Fibroblast of villous mesenchyme (primary cell): ENCODE measurements at places on chromosomes 7 and 10.
A peak's percentile ranks its signal among the peaks of the same experiment; 100 is the strongest.

- DNase-seq = peak; percentile 71
Observed at GRCh38 chr7:620056-620455, 100.4 kb upstream of the PDGFA start.

- peak; percentile 56 for DNase-seq
Observed at GRCh38 chr7:156773966-156774365, 119.0 kb downstream of the LMBR1 start.

- peak; percentile 67 for DNase-seq
Observed at GRCh38 chr10:89591796-89592271, 53.2 kb downstream of the PANK1 start.

- no peak for DNase-seq
Observed at GRCh38 chr10:603745-604144, 85.7 kb downstream of the DIP2C start.

DNA sequence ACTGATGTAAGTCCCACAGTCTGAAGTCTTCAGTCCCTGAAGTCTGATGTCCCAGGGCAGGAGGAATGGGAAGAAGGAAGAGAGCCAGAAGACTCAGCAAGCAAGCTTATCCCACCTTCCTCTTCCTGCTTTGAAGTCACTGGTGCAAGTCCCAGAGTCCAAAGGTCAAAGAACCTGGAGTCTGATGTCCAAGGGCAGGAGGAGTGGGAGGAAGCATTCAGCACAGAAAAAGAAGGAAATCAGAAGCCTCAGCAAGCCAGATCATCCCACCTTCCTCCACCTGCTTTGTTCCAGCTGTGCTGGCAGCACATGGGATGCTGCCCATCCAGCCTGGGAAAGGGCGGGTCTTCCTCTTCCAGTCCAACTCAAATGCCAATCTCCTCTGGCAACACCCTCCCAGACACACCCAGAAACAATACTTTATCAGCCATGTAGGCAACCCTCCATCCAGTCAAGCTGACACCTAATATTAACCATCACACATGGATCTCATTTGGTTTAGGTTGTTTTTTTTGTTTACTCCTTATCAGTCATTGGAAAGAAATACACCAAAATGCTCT is 50.9 kb downstream of the ADAM12 start:
- DNase-seq = no peak

DNA sequence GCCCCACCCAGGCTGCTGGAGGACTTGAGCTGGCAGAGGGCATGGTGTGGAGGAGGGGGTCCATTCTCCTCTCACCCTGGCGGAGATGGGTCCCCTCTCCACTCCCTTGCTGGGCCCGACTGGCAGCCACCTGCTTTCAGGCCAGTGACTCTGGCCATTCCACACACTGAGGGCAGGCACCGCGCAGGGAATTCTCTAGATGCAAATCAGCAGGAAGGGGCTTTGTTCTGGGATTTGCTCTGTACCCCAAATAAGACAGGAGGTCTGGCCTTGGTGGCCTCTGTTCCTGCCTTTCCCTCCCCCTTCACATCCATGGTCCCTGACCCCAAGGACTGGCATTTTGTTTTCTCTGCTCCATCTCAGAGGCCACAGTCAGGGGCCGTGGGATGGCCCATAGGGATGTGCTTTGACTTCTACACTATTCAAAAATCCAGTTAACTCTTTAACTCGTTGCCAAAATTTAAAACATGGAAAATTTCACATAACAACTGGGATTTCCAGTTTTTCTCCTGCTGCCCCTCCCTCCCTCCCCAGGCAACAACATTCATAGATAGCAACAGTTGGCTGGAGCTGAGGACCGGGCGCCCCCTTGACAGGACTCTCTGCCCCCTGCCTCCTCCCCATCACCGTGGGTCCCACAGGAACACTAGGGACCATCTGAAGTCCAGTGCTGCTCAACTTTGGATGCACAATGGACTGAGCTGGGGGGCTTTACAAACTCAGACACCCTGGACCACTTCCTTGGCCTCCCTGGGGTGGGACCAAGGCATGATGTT is 33.9 kb downstream of the PPIF start:
- DNase-seq = no peak

GRCh38 chr10:86349940-86350630 is 16.5 kb downstream of the GRID1 start:
- DNase-seq = no peak

- DNase-seq = no peak
Observed at GRCh38 chr7:12337095-12337494, 66.6 kb downstream of the VWDE start.

DNA sequence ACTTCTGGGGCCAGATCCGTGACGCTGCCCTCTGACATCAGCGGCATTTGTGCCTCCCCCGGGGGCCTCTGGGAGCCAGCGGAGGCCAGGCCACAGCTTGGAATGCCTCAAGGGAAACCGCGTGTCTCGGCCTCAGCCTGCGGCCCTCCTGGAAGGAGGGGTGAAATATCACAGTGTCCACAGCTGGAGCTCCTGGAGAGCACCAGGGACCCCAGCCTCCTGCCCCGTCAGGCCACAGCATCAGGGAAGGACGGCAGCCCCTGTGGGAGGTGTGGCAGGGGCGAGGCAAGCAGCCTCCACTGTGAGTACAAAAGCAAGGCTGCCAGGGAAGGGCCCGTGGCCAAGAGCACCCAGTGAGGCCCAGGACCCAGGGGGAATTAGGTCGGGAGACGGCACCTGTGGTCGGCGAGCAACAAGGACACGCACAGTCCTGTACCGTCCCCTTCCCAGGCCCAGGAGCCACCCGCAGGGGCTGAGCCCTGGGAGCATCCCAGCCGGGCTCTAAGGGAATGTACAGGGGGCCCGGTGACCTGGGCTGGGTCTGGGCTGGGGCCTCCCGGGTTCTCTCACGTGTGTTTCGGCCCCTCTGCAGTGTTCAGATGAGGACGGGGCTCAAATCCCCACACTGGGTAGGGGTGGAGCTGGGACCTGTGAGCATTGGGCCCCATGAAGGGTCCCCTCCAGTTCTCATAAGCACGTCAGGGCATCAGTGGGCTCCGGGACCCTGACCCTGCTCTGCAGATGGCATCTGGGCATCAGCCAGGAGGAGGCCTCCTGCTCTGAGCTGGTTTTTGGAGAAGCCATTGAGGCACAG is 18.7 kb upstream of the KNDC1 start:
- no peak for DNase-seq
